GOT3 (cell line): ENCODE measurements at places on chromosomes 13 and 19.

GRCh38 chr13:44299152-44299943 is 74.3 kb upstream of the SERP2 start:
- no peak for DNase-seq

GRCh38 chr13:78299832-78300623 is 303.3 kb downstream of the POU4F1 start:
- DNase-seq: no peak

- no peak for DNase-seq
Measured at GRCh38 chr13:32261567-32261966, 53.6 kb downstream of the ZAR1L start.

DNA sequence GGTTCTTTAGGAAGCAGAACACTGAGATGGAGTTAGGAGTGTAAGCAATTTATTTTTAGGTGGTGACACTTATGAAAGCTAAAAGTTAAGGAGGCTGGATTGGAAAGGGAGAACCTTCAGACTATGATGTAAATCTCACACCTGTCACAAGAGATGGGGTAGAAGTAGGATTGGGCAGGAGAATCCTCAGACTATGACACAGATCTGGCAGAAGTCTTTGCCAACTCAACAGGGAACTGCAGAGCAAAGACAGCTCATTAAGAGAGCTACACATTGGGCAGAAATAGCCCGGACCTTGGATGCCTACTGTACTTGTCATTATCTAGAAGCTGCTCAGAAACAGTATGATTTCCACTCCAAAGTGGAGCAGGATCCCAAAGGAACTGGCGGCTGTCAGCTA is 134.4 kb downstream of the DNAJC15 start:
- no peak for DNase-seq

- no peak for DNase-seq
Measured at GRCh38 chr19:49763230-49763629, at the start of gene TSKS. TSS of gene TSKS (minus strand) at chr19:49763306. CDS start at chr19:49763247, 59 bp downstream.

DNA sequence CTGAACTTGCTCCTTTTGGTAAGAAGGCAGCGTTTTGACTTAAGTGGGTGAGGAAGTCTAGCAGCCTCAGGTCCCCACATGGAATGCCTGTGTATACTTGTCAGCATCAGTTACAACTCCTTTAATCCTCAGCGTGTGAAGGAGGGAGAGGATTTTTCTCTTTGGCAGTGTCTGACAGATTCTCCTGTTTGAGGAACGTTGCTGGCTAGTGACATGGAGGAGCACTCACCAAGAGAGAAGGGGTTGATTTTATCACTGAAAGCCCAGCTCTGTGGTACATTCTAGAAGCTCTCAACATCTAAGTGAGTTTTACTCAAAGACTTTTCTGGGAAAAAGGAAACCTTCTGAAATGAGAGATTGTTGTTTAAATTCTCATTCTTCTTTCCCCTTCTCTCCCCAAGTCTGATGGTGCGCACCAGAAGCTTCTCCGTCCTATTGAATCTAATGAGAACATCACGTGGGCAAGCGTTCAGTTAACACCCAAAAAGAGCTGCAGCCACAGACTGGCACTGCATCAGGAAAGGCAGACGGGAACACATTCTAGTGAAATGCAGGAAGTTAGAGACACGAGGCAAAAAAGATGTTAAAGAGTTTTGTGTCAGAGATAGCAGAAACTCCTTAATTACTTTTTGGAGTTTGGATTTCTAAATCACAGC is 58.2 kb downstream of the GJA3 start:
- no peak for DNase-seq

- no peak for DNase-seq
Measured at GRCh38 chr13:33318744-33319143, 33.2 kb upstream of the STARD13 start.

DNA sequence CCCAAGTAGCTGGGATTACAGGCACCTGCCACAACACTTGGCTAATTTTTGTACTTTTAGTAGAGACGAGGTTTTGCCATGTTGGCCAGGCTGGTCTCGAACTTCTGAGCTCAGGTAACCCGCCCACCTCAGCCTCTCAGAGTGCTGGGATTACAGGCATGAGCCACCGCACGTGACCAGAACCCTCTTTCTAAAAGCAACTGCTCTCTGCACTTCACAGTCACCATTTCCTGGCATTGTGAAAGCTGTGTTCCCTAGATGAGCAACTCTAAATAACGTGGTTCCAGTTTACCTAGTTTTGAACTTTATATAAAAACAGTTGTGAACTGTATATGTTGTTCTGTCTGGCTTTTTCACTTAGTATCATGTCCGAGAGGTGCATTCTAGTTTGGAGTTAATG is 152.9 kb downstream of the SIPA1L3 start:
- no peak for DNase-seq

GRCh38 chr13:94280349-94280748 is 199.1 kb downstream of the DCT start:
- DNase-seq: no peak

- DNase-seq: no peak
Measured at GRCh38 chr19:47445937-47446402, 25.7 kb downstream of the SLC8A2 start.

GRCh38 chr19:40687525-40688016 is 2.9 kb downstream of the NUMBL start:
- DNase-seq: no peak
